ENCODE measurements at places on chromosomes 7 and 10.

- peak; percentile 19 for DNase-seq
These were observed 9.0 kb downstream of the IQCE start for GRCh38 chr7:2567679-2568278.

DNA sequence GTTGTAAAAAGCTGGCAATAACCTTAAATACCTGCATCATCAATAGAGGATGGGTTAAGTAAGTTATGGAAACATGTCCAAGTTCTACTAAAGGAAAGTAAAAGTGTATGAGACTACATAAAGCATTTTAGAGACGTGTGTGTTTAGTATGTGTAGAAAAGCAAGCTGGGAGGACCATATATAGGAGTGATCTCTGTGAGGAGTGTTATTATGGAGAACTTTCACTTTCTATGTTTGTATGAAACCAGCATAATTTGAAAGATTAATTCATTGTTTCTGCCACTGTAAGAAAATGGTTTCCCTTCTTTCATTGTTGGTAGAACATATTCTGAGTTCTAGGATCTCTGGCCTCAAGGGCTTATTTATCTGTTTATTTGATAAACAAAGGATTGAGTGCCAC, 19.2 kb upstream of the PDLIM1 start:
- DNase-seq, result no peak

DNA sequence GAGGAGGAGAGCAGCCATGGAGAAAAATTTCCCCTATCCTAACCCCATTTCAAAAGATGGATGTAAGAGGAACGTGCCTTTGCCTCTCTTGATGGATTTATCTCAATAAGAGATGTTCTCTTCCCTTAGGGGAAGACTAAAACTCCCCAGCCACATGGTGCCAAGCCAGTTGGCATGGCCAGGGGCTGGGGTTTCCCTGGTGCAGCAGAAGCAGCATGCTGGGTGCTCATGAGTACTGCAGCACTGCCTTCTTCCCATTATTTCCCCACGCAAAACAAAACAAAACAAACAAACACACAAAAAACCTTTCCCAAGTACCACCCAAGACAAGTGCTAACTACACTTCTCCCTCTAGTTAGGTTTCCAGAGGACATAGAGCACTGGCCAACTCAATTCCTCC, 97.2 kb downstream of the DOCK4 start:
- DNase-seq, result no peak

DNA sequence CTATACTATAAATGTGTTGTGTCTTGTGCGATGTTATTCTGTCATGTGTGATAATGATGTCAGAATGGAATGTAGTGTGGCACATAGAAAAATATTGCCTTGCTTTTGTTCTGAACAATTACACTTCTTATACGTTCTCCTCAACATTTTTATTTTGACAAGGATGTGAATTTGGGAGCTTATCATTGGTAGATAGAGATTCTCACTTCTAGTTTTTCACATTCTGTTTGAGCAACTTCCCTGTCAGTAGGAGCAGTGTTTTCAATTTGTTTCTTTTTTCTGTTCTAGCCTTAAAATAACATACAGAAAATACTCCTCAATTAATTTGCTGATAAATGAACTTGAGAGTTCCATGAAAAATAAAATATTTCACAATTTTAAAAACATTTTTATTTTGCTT, 17.6 kb downstream of the SUN3 start:
- no peak for DNase-seq
